ENCODE measurements at places on chromosomes 2 and 18.

DNA sequence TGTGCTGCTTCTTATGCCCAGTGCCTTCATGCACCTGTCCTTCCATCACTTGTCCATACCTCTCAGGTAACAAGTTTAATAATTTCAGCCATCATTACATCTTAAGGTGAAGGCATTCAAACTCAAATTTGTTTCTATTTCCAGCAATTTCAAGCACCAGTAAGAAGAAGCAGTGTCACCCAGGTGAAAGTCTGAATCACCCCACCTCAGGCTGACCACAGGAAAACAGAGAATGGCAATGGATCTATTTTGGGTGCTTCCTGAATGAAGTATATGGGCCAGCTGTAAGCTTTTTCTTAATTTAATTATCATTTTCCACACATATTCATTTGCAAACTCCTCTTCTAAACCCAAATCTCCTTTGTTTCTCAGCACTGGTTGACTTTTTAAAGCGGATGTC is 372.7 kb upstream of the SOX11 start:
- DNase-seq: no peak

DNA sequence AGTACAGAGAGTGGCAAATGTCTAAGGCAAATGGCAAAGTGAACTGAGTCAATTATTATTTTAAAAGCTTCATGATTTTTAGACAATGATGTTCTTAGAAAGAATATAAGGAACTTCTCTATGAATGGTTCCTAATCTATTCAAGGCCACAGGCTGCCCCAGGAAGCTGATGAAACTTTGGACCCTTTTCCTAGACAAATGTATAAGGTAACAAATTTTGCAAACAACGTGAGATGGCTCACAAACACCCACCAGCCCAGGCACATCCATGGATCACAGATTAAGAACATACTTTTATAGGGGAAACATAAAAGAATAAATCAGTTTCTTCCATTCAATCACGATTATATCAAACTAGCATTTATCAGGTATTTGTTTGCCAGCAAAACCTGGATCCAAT is 659.0 kb downstream of the IRS1 start:
- no peak for DNase-seq

GRCh38 chr2:43185146-43185545 is 41.3 kb downstream of the ZFP36L2 start:
- DNase-seq: no peak

GRCh38 chr2:74887445-74887951 is 53.6 kb downstream of the HK2 start:
- DNase-seq: no peak

DNA sequence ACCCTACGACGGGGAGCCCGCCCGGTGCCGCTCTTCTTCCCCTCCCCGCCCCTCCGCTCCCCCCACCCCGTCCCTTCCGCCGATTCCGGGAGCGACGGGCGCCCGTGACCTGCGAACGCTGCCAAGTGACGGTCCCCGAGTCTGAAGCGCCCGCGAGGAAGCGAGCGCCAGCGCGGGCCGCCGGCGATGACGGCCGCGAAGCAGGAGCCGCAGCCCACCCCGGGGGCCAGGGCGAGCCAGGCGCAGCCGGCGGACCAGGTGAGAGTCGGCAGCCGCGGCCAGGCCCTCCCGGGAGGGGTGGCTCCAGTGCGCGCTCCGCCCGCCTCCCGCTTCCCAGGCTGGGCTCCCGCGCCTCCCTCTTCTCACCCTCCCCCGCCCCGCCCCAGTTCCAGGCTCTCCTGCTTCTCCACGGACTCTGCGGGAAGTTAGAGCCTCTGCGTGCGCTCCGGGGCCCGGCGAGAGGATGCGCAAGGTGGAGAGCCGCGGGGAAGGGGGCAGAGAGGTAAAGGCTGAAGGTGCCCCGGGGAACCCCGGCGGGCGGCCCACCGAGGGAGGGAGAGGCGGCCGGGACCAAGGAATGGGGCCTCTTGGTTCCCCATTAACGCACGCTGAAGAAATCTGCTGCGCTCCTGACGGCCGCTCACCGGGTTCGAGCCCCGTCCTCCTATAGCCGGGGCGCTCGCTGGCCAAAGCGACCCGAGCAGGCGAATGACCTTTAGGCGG is 719.5 kb downstream of the DPP10 start:
- no peak for DNase-seq

GRCh38 chr2:33023728-33024500 is 77.2 kb downstream of the LTBP1 start:
- DNase-seq: no peak

DNA sequence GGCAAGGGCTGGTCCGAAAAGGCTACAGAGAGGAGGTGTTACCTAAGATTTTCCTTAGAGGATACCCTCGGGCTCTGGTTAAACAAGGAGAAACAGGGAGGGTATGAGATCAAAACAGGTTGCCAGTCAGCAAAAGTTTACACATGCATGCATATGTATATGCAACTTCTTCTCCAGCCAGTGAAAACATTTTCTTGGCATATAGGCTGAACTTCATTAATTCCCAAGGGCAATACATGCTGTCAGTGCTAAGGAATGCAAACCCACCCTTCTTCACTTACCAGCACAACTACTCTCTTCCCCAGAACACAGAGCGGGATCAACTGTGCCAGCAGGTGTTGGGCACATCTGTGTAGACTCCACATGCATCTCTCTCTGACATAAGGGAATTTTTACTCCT is 176.0 kb downstream of the GFPT1 start:
- no peak for DNase-seq

- DNase-seq: no peak
Measured at GRCh38 chr18:52615321-52615720, 275.3 kb downstream of the DCC start.

DNA sequence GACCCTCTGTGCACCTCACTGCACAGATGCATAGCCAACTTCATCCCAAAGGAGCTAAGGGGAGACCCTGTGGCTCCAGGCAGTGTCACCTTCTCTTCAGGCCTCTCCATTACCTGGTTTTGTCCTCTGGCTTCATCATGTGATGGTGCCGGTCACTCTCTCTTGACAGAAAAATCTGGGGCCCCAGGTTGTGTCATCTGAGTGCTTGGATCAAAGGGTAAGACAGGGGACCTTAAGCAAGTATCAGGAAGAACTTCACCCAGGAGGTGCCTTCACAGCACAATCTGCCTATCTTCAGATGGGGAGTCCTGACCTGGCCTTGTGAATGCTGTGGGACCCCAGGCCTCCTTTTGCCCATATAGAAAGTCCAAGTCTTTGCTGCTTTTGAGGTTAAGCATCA is 104.4 kb downstream of the POLR1A start:
- no peak for DNase-seq

DNA sequence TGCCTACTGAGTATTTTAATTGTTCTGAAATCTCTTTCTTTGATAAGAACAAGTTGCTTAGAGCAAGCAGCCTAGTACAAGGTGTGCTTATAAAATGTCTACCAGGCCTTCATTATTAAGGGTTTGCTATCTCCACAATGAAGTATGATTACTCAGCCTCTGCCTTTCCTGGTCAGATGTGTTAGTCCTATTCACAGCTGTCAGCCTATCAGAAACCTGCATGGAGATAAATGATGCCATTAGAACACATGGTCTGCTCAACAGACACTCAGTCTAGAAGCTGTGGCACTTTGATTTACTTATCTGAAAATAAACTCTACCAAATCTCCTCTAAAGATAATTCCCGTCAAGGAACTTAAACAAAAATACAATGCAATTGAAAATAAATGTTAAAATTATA is 448.7 kb downstream of the ERBB4 start:
- DNase-seq: no peak

DNA sequence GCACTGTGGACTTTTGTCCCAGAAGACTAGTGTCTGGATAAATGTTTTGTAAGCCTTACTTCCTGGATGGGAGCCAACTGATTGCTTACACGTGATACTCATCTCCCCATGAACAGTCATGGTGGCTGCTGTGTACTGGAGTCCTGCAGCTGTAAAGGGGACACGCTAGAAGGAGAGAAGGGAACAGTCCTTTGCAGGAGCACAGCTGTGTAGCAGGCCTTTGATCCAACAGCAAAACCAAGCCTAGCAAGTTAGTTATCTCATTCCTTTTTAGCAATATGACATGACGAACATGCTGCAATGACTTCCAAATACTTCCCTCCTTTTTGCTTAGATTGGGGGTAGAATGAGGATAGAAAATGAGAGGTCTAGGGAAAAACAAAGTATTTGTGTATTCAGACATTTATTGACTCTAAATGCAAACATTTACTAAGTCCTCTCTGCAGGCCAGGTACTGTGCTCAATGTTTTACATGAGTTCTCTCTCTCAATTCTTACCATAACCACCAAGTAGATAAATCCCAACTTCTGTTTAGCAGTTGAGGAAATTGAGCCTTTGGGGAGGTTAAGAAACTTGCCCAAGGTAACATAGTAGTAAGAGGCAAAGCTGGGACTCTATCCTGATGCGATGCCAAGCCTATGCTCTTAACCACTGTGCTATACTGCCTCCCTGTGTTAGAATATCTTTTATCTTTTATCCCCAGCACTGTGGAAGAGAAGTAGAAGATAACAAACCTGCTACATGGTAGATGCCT is 55.4 kb upstream of the CD28 start:
- no peak for DNase-seq

GRCh38 chr2:95274291-95275150 is at the start of gene PROM2:
Gene PROM2 (plus strand): TSS chr2:95274449. CDS start chr2:95274586, 137 bp downstream.
- no peak for DNase-seq

DNA sequence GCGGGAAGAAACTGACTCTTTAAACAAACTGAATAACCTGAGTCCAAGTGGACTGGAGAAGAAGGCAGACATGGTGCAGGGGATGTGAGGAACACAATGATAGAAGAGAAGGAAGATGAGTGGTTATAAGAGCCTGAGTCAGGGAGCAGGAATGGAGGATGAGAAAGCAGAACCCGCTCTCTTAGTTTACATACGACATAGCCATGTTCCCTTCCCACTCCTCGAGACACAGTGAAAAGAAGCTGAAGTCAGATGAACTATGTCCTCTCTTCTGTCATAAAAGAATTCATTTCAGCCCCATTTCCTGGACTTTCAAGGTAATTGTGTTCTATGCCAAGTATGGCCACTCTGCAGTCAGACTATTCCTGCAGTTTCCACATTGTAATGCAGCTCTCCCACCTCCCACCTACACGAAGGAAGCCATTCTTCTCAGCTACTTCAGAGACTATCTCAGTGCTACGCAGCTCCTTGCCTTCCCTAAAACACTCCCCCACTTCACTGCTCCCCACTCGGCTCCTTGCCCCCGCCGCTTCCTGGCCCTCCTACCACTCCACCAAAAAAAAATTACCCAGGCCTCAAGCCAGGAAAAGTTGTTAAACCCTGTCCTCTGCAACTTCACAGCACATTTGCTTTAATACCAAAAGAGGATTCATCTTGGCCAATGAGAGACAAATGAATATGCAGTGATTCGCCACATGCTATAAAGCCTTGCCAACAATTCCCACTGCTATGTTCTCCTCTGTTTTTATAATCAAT is 323.4 kb upstream of the EPHA4 start:
- no peak for DNase-seq

DNA sequence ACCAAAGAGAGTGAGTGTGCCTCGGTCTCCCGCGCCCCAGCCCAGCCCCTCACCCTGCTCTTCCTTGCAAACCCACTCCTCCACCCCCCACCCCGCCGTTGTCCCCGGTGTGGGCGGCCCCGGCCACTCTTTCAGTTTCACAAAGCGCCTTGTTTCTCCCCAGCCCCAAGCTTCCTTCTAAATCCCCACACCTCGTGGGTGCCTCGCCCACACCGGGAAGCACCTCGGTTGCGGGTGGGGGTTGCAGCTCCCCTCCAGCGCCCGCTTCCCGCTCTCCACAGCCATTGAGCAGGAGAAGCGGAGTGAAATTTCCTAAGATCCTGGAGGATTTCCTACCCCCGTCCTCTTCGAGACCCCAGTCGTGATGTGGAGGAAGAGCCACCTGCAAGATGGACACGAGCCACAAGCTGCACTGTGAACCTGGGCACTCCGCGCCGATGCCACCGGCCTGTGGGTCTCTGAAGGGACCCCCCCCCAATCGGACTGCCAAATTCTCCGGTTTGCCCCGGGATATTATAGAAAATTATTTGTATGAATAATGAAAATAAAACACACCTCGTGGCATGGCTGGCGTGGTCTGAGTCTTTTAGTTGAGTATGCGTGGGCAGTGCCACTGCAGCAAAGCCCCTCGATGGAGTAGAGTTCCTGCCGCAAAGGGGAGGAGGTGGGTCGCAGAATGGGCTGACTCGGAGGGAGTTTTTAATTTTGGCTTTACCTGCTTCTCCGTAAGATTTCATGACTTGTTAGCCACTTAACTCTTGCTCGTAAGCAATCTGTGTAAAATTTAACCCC is 848 bp downstream of the TMSB10 start:
- no peak for DNase-seq

DNA sequence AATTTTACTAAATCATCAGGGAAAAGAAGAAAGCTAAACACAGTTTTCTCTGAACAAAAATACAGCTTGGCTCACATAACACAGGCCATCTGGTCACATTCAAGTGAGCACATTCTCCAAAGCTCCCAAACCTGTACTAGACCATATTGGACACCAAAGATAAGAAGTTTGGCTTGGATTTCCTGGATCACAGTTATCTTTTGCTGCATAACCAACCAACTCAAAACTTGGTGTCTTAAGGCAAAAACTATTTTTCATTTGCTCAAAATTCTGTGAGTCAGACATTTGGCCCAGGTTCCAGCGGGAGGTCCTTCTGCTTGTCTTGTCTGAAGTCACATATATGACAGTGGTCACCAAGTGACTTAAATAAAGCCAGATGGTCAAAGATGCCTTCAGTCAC is 83.2 kb downstream of the GYPC start:
- no peak for DNase-seq

- DNase-seq: no peak
Measured at GRCh38 chr2:64213532-64214275, 69.5 kb upstream of the PELI1 start.

DNA sequence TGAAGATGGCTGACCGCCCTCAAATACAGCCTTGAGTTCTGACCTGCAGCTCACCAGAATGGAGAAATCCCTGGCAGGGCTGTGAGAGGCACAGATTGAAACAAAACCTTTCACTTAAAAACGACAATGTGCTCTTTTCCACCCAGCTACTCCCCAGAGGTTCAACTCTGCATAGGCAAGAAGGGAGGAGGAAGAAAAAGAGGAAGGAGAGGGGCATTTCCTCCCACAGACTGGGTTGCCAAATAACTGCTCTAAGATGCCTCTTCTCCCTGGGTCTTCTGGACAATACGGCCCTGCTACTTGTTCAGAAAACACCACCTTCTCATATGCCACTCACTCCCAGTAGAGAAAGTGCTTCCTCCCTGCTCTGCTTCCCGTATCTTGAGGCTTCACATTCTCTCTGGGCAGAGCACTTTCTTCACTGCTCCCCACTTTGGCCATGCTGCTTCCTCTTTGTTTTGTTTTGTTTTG is 136.4 kb upstream of the SLC1A4 start:
- no peak for DNase-seq

GRCh38 chr2:53234548-53234903 is 533.1 kb upstream of the CHAC2 start:
- no peak for DNase-seq

Measured in activated CD8-positive, alpha-beta memory T cell treated with anti-CD3 and anti-CD28 coated beads for 48 hours (primary cell).